ENCODE measurements at places on chromosomes 5 and 9.

GRCh38 chr5:132094393-132095076 lies 20.9 kb downstream of the CSF2 start:
- DNase-seq: no peak

GRCh38 chr5:169649486-169649885 lies 12.4 kb downstream of the DOCK2 start:
- no peak for DNase-seq

GRCh38 chr5:116479776-116480675 lies 94.6 kb downstream of the SEMA6A start:
- no peak for DNase-seq

- DNase-seq: no peak
Observed at GRCh38 chr5:135539430-135540005, 3.8 kb upstream of the NEUROG1 start.

GRCh38 chr9:128001779-128002298 lies 21.1 kb upstream of the EEIG1 start:
- DNase-seq: no peak

DNA sequence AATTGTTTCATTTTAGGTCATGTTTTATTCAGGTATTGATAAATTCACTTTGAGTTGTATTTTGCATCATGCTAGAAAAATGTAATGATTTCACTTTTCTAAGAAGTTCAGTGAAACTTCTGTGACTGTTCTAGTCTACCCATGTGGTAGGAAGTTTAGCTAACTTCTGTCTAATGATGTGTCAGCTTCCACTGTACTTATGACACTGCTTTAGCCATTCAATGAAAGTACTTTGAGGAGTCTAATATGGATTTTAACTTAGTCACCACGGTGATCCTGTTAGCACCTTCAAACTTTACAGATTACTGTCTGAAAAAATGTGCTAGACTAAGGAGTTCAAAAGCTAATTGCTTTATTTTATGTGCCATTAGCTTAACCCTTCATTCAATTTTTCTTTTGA lies 1510.5 kb upstream of the CDH9 start:
- DNase-seq: no peak

DNA sequence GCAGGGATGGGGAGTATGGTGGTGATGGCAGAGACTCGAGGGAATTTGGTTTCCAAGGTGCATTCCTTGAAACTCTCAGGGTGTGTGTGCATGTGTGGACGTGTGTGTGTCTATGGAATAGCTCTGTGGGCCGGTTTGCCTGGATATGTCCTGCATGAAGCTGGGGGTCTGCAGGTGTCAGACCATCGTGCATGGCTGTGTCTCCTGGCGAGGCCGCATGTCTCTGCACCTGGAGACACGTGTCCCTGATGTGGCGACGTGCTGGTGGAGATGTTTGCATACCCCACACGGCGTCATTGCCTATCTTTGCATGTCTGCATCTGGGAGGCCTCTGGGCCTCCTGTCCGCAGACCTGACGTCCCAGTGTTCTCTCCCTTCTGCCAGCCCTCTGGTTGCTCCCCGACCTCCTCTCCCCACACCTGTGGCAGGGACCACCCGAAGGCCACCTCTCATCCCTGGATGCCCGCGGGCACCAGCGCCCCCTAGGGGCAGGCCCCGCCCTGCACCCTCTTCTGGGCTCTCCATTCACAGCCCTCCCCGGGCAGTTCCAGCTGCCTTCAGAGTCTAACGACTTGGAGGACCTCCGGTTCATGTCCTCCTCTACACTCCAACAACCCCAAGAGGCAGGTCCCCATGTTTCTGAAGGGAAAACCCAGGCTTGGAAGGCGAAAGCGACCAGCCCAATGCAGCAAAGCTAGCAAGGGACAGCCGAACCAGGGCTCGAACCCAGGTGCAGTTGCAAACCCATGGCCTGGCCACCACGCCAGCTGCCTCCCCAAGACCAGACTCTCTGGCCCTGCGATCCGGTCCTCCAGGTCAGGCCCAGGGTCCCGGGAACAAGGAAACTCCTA lies 88.6 kb downstream of the LMX1B start:
- no peak for DNase-seq

DNA sequence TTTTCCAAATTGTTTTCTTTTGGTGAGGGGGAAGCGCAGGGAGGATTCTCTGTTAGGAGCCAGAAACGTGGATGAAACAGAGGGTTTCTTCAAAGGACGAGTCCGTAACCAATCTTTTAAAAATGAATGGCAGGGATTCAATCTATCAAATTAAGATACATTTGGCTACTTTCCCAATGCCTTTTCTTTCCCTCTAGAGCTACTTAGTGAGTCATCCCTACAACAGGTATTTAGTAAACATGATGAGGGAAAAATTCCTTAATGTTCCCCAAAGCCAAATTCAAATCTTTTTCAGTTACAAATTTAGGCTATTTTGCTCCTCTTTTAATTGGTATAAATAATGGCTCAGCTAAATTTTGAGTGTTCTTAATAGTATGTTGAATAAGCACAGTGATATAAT lies 366.4 kb upstream of the RIOK2 start:
- no peak for DNase-seq

GRCh38 chr5:173573126-173573960 lies 43.1 kb downstream of the BOD1 start:
- peak; percentile 16 for DNase-seq

DNA sequence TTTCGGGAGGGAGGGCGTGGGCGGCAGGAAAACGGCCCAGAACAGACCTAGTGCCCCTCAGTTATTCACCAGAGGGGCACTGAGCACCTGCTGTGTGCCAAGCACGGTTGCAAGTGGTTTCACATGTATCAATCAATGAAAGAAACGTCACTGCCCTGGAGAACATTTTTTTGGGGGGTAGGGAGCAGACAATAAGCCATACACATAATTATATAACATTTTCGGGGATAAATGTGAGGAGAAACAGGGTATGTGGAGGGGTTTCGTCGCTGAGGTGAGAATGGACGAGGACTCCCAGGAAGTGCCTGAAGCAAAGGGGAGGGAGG lies 444 bp upstream of the ZNF354A start:
- no peak for DNase-seq

GRCh38 chr9:137083394-137084004 lies 3.3 kb upstream of the MAN1B1 start:
- no peak for DNase-seq

GRCh38 chr5:195401-196160 lies 4.3 kb downstream of the LRRC14B start:
- DNase-seq: no peak

DNA sequence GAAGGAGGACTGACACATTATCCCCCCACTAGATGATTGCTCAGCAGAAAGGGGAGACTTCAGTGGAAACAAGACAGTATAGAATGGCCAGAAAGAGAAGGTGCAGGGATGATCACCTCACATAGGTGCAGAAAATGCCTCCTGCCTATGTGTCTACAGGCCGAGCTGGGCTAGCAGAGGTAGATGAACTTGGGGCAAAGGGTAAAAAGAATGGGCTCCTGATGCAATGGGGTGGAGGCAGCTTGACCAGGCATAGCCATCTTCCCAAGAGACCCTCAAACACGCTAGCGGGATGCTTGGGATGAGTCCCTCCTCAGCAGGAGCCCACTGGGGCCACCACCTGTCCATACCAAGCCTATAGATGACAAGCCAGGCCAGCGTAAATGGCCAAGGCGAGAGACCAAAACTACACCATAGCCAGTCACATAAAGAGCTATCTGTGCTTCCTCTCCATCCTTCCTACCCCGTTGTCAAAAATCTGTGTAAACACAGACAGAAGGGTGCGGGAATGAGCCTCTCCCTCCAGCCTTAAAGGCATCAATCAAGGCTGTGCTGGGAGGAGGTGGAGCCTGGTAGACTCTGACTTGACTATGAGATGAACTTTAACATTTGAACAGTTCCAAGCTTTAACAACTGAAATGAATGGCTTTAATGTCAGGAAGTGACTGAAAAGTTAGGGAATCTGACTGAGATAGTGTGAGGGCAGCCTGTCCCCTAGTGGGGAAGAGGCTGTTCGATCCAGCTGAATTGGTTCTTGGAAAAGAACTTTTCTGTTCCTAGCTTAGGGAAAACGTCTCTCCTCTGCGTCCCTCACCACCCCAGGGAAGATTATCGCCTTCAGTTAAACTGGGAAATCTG lies 10.4 kb downstream of the C9orf152 start:
- DNase-seq: no peak

DNA sequence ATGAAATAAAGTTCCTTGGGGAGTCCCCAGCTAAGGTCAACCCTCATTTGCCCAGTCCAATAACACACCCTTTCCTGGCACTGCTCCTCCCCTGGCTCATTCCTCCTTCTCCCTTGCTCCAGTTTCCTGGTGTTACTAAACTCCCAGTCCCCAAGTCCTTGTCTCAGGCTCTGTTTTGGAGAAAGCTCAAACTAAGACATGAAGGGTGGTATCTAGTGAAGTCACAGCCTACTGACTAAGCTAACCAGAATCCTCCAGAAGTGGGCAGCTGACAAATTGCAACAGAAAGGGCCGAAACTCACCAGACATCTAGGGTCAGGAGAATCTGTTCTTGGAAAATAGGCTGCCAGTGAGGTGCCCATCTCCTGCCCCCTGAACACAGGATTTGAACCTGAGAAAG lies 118.7 kb upstream of the NEK6 start:
- no peak for DNase-seq

DNA sequence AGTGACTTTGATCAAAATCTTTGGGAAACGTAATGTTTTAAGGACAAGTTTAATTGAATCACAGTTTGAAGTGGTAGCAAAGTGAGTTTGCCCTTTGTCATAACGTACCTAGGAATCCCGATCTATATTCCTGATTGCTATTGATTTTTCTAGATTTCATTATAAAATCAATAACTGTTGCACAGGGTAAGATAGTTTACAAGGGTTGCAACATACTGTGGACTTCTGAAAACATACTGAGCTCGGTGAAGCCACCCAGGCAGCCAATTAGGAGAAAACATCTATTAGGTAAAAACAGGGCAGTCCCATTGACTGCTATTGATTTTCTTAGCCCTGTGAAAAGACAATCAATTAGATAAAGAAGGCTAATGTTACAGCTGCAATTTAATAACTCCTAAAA lies 659.9 kb downstream of the ISL1 start:
- DNase-seq: peak; percentile 72

DNA sequence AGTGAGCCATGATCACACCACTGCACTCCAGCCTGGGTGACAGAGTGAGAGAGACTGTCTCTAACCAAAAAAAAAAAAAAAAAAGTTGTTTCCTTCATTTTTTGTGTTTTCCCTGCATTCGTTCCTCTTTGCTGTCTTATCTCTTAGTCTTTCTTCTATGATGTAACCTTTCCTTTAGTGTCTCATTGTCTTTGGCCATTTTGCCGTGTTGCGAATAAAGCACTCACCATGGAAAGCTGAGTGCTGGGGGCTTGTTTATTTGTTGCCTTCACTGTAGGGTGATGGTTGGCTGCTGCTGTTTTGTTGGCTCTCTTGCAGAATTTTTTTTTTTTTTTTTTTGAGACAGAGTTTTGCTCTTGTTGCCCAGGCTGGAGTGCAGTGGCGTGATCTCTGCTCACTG lies 7.7 kb downstream of the EHMT1 start:
- no peak for DNase-seq

DNA sequence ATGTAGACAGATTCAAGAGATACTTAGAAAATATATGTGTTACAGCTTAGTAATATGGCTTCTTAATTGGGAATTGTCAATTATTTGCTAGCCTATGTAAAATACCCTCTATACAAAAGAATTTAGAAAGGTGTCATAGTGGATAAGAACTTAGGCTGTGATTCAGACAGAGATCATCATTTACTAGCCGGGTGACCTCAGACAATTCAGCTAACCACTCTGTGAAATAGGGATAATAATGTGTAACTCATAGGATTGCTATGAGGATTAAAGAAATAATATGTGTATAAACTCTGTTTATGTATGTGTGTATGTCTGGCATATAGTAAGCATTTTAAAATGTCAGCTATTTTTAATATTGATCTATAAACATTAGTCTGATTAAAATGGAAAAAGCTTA lies 5.9 kb upstream of the LARS1 start:
- DNase-seq: no peak

DNA sequence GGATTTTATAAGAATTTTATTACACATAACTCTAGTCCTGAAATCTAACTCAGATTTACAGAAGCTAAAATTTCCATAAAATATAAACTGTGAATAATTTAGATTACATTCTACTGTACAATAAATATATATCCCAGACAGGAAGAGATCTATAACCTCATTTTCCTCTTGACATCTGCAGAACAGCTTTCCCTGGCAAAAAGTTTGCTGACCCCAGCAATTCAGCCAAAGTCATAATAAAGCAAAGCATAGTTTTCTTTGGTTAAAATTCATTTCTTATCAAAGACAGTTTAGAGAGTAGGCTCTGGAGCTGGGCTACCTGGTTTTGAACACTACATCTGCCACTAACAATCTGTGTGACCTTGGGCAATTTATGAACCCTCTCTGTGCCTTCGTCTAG lies 372.5 kb downstream of the CAAP1 start:
- no peak for DNase-seq

DNA sequence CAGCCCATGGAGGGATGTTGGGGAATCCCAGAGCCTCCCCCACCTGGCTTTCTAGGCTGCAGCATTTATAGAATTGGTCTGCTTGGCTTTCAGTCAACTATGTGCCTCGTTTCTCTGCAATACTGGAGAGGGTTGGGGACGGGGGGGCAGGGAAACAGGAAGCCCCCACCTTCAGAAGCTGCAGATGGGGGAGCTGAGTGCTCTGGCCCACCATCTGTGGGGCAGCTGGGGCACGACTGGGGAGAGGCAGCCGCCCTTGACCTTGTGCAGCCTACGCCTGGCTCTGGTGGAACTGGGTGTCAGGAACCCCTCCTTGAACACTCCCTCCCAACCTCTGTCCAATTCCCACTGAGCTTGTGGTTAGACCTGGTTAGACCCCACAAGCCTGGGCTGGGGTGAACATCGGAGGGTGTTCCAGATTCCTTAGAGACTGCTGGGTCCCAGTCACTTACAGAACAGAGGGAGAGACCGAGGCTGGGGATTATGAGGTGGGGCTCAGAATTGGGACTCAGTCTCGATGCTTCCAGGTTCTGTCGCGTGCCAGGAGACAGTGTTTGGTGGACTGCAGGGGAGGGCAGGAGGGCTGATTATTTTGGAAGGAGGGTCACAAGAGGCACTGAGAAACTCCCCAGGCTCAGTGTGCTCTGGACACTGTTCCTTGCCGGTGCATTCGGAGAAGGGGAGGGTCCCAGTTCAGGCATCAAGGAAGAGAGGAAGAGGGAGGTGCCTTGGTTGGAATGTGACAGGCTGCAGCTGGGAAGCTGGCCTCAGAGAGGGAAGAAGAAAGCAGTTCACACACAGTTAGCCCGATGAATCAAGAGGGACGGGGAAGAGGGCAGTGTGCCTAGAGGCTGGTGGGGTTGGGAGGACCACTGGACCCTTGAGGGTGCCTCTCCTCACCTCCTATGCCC lies 25.6 kb downstream of the COL27A1 start:
- DNase-seq: no peak

GRCh38 chr9:135079018-135079417 lies 8.4 kb upstream of the OLFM1 start:
- DNase-seq: no peak

DNA sequence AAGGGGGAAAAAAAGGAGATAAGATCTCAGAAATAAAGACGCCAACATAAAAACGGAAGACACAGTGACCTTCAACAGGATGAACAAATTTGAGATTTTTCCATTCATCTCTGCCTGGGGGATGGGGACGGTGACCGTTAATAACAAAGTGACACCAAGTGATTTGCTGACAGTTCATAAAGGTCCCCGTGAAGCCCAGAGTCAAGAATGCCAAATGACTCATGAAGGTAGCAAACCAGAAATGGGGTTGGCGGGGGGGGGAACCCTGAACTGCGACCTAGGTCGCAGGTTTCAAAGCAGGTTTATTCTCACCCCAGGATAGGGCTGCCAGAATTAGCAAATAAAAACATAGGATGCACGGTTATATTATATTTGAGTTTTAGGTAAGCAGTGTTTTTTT lies 21.1 kb upstream of the SHB start:
- DNase-seq: no peak

- no peak for DNase-seq
Observed at GRCh38 chr5:144086295-144086694, 84.2 kb downstream of the YIPF5 start.

Data from NCI-H1930 (cell line).